ENCODE measurements at places on chromosomes 6 and 20.

DNA sequence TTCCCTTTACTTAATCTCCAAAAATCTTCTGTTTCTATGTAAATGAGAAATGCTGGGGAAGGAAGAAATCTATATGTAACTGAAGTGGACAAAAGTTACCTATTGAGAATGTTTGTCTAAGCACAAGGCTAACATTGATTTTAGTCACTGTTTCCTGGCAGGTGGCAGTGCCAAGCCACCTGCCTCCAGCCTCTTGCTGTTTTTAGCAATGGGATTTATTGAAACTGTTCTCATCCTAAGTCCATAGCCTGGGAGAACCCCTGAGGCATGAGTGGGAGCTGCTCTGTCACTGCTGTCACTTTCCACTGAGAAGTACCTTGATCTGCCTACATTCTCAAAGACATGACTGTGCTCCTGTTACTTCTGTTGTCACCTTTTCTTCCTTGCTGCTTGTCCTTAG is 14.7 kb downstream of the ENPP3 start:
- DNase-seq = no peak

DNA sequence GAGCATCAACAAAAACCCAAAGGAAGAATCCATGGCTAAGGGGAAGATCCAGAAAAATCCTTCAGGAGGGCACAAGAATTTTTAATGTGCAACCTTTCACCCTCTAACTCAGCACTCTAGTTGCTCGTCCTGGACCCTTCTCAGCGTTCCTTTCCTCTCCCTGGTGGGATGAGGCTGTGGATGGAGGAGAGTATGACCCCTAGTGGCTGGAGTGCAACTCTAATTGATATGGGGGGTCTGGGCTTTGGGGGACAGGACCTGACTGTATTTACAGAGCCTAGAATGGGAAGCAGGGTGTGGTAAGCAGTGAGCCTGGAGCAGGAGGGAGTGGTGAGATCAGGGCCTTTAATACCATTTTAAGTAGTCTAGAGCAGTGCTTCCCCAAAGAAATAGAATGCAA is 83.9 kb upstream of the CEP85L start:
- DNase-seq = no peak

DNA sequence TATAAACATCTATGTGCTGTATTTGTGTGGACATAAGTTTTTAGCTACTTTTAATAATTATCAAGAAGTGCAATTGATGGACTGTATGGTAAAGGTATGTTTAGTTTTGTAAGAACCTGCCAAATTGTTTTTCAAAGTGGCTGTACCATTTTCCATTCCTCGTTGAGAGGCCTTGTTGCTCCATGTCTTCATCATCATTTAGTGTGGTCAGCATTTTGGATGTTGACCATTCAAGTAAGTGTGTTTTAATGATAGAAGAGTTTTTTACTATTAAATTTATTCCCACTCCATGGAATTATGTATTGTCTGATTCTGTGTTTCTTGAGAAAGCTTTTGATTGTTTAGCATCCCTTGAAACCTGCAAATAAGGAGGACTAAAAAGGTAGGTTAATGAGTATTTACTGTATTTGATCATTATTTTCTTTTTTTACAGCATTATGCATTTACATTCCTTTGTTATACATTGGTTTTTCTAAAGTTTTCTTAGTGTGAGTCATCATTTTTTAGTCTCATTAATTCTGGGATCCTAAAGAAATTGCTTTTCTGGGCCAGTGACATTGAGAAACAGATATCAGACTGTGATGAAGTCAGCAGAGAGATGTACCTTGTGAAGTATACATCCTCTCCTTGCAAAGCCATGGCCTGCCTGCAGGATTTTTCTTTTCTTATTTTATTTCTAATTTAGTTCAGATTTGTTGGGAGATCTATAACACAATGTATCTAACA is 312.8 kb upstream of the PTCHD4 start:
- no peak for DNase-seq

GRCh38 chr20:58666702-58667101 is 15.6 kb downstream of the STX16 start:
- DNase-seq = no peak

- no peak for DNase-seq
These were observed 359.8 kb downstream of the ZFAND3 start for GRCh38 chr6:38179300-38179699.

DNA sequence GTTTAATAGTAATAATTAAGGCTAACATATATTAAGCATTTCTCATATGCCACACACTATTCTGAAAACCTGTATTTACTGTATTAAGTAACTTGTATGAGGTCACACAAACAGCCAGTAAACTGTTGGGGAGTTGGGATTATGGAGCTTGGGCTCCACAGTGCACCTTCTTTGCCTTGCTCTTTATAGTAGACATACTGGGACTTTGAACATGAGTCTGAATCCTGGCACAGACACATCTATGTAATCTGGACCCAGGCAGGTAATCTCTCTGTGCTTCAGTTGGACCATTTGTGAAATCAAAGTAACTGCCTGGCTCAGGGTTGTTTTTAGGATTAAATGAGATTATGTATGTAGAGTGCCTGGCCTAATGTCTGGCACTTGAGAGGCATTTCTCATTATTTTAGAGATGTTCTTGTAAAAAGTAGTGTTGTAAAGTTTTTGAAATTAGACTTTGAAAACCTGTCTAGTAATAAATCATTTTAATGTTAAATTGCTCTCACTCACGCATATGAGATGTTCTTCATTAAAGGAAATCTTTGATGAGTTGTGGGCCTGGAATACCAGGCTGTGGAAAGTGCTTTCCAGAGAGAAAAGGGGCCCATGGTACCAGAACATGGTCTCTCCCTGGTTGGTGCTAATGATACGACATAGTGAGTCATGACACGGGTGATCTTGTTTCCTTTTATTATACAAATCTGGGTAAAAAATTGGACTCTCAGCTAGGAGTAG is 34.3 kb downstream of the LRRC1 start:
- no peak for DNase-seq

DNA sequence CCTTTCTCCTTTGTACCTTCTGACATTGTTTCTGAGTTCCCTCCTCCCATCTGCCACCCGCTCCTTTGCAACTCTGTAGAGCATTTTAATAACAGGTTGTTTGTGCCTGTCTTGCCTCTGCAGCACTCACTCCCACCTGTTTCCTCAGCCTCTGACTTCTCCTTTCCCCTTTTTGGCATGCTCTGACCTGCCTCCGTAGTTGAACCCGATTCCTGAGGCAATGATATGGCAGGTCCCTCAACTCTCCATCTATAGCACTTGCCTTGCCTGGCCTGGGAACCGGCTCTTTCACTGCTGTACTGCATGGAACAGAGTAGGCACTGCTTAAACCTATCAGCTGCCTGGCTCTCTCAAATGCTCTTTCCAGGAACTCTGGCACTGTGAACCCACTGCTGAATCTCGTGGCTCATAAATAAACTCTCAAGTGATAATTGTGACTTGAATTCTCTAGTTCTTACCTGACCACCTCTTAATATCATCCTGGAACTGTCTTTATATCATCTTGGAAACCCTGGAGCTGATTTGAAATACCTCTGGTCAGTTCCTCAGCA is 50.3 kb downstream of the UTRN start:
- no peak for DNase-seq

DNA sequence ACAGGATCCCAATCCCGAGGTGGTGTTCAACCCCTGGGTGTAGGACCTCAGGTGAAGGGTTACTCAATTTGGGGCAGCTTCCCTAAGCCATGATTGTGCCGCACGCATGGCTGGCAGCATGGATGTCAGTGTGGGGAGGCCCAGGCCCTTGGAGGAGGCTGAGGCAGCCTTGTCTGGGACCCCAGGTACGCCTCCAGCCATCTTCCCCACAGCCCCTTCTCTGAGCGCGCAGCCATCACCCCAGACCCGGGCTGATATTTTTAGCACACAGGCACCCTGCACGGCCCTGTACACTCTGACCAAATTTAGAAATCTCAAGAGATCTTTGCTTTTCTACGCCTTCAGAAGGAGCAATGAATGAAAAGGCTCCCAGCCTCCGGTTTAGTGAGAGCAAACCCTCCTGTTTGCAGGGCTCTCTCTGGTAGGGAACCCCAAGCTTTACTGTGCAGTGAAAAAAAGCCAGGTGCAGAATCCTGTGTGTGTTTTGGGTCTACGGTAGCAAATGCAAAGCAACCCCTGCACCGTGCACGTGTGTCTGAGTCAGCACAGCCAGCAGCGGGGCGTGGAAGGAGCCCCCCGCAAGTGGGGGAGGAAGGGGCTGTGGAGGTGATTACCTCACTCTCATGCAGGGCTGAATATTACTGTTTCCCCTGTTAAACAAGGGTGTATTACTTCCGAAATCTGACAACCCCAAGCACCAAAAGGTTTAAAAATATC is 44.3 kb downstream of the CTCFL start:
- DNase-seq = no peak

DNA sequence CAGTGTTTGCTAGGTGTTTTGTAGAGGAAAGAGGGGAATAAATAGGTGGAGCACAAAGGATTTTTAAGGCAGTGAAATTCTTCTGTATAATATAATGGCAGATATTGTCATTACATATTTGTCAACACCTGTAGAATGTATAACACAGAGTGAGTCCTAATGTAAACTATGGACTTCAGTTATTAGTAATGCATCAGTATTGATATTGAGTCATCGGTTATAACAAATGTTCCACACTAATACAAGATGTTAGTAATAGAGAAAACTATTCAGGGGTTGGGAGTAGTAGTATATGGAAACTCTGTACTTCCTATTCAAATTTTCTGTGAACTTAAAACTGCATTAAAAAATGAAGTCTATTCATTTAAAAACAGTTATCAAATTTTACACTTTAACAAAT is 299.2 kb downstream of the UBE3D start:
- no peak for DNase-seq

- peak; percentile 83 for DNase-seq
These were observed 78.7 kb upstream of the BTN3A2 start for GRCh38 chr6:26286168-26286877.

- DNase-seq = peak; percentile 38
These were observed 133.9 kb downstream of the JPH2 start for GRCh38 chr20:44053046-44053445.

DNA sequence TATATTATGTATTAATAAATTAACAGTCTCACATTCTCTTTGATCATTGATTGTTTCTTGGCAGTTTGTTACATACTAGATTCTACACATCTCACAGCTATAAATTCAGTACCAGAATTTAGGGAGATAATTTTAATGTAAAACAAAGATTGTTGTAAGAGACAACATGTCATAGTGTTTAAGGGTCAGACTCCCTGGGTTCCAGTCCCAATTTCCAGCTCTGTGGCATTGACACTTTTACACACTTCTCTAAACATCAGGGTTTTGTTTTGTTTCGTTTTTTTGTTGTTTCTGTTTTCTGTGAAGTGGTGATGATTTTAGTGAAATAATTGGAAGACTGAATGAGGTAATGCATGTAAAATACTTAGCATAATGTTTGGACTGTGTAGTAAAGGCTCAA is 19.9 kb downstream of the ADGRB3 start:
- DNase-seq = no peak

DNA sequence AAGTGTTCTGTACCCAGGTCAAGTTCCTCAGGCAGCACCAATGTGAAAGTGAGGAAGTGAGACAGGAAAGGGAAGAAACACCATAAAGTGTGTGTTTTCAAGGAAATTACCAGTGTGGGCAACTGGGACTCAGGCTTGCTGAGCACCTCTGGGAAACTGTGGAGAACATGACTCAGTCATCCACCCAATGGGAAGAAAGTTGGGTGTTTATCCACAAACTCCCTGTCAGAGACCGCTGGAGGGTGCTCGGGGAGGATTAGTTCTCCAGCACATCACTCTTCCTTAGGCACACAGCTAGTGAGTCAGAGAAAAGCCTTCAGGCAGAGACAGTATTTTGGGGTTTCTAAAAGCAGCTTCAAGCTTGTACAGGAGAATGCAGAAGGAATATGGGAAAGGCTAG is 93.6 kb downstream of the PCSK2 start:
- DNase-seq = no peak

DNA sequence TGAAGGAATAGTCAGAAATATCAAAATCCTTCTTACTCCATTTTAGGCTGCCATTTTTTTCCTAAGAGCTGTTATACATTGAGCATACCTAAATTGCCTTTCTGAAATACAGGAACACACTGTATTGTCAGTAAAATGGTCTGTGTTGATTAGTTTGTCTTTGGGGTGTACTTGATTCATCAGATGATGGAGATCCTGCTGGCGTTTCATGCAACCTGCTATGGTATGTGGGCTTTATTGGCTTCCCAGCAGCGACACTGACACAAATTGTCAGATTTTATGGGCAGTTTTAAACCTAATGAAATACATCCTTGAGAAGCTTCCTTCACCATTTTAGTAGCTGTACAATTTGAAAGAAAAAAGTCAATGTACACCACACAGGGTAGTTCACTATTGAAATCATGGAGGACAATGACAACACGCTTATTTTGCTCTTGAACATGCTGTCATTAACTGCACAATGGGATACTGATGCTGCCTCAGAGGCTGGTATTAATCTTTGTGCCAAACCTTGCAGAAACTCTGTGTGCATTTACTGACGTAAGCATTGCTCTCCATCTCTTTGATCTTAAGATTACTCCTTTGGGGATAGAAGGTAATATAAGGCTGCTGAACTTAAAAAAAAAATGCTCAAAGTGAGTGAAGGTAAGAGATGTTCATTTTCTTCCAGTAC is 124.9 kb downstream of the LAMA2 start:
- DNase-seq = no peak

DNA sequence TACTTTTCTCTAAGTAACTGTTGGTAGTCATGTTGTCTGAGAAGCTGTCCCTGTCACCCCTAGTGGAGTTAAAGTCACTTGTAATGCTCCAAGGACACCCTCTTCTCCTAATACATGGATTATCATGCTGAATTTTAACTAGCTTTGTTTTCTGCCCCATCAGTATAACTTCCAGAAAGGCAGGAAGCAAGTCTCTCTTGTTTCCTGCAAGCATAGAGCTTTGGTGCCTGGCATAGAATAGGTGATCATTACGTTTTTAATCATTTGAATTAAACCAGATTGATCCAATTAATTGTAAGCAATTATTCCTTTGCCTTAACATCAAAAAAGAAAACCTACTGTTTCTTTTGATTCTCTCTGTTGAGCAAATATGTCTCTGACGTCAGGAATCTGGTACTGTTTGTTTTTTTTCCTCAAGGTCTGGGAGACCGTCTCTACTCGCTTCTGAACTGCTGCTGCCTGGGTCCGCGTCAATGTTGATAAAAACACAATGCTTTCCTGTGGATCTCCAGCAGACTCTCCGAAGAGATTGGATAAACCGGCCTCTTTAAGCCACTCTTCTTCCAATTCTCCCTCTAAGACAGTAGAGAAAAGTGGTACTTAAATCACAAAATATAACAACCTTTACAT is 71.8 kb downstream of the ARHGAP18 start:
- DNase-seq = no peak

DNA sequence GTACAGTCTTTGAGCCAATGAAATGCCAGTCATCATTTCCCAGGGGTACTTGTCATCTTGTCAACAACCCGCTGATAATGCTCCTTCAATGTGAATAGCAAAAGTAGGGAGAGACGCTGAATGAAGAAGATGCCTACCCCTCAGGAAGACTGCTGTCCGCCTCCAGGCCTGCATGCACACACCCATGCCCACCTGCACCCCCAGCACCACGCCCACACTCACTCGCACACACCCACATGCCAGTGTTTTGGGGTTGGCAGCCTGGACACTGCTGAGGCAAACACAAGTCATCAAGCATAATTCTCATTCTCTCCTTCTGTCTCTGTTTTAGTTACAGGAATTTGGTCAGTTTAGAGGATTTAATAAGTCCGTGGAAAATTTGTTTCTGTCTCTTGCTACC is 63.6 kb downstream of the SYTL3 start:
- no peak for DNase-seq

- DNase-seq = no peak
These were observed 108.9 kb upstream of the EMILIN3 start for GRCh38 chr20:41475503-41475902.

Data from right atrium auricular region (tissue), 2 donors.